ENCODE measurements at places on chromosomes 5 and 9.

GRCh38 chr9:97057651-97058050, 18.7 kb upstream of the CTSV start:
- DNase-seq = no peak

DNA sequence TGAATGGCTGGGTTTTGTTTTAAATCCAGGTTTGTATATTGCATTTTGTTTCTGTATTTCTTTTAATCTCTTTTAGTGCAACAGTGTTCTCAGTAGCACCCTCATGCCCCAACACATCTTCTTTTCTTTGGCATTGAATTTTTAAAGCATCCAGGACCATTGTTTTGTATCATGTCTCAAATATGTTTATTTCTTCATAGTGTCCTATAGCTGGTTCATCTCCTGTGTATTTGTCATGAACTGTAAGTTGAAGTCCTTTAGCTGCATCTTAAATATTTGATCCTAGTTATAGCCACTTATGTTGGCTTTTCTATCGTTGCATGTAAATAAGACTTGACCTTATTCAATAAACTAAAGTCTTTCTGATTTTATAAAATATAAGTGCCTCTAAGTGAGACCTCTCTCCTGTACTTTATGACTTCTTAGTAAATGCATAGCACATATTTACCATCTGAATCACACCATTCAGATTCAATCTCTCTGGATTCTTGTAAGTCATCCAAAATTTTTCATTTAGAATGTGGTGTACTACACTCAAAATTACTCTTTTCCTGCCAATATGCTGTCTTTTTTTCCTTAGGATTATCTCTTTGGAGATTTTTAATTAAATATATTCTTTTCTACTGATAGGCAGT, 21.0 kb upstream of the ERCC6L2 start:
- no peak for DNase-seq

GRCh38 chr9:132169672-132170392, 8.0 kb downstream of the NTNG2 start:
- DNase-seq = peak; percentile 60

GRCh38 chr9:37329576-37329975, 92.9 kb upstream of the GRHPR start:
- no peak for DNase-seq

DNA sequence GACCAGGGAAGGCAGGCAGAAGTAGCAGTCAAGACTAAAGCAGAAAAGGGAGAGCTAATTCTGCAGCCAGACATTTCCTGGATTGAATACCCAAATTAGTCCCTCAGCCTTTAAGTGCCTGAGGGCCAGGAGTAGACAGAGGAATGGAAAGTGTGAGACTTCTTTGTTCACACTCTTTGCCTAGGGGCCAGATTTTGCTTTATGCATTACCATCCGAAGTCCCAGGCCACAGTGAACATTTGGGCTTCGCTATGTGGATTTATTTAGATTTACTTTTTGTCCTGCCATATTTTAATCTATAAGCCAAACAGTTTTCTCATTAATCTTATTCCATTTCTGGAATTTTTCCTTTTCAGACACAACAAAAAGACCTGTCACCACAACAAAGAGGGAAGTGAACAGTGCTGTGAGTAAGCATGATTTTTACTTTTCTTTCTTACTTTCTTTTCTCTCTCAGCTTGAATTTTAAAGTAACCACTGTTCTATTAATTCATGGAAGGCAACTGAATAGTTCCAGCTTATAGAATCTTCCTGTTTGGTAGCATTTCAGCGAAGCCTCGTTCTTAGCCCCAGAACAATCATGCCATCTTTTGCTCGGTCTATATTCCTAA, 52.6 kb downstream of the PDCD1LG2 start:
- no peak for DNase-seq

All from dorsolateral prefrontal cortex (tissue), 122 donors.